ENCODE measurements at places on chromosomes 13 and 19.
A peak's percentile ranks its signal among the peaks of the same experiment; 100 is the strongest.

DNA sequence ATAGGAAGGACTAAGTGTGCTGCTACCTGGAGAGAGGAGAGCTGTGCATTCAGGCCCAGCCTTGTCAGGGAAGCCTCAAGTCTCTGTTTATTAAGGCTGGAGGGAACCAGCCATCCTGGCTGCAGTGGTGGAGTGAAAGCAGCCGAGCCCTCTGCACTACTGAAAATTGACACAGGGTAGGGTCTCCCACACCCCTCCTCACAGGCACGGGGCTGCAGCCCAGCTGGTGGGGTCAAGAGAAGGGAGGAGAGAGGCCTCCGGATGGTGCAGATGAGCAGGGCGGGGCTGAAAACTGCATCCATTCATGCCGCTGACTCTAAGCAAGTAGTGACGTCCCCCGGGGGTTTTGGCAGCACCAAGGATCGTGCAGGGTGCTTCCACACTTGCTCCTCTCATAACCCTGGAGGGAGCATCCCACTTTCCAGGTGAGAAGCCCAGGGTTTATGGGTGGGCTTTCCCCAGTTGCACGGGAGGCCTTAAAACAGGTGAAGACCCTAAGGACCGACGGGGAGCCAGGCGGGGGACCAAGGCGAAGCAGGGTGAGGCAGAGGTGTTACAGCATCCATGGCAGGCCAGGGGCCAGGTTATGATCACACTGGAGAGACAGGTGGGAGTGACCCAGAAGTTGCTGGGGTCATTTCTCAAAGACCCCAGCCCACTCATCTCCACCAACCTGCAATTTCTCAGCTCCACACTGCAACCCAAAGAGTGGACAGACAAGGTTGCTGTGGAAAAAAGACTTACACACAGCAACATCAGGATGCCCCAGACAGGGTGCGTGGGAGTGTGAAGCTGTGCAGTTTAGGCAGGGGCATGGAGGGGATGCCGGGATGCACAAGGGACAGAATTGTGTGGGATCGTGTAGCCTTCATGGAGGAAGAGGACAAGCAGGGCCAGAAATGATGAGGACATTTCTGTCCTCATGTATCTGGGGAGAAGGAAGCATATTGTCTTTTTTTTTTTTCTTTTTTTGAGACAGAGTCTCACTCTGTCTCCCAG, 36.8 kb downstream of the VSTM2B start:
- no peak for DNase-seq

GRCh38 chr13:24348797-24349515, 39.6 kb downstream of the C1QTNF9 start:
- no peak for DNase-seq

DNA sequence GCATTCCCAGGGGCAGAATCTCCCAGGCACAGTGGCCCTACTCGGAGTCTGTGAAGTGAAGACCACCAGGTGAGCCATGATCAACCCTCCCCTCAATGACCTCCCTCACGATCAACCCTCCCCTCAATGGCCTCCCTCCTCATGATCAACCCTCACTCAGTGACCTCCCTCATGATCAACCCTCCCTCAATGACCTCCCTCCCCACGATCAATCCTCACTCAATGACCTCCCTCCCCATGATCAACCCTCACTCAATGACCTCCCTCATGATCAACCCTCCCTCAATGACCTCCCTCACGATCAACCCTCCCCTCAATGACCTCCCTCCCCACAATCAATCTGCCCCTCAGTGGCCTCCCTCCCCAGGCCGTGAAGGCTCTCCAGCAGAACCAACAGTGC, 32.1 kb downstream of the SBNO2 start:
- DNase-seq, result no peak

GRCh38 chr19:33302175-33302973, at the start of gene CEBPA:
Gene CEBPA, minus strand, starts transcription at chr19:33302534. Its CDS starts 120 bp downstream, at chr19:33302414.
- peak; percentile 91 for DNase-seq

DNA sequence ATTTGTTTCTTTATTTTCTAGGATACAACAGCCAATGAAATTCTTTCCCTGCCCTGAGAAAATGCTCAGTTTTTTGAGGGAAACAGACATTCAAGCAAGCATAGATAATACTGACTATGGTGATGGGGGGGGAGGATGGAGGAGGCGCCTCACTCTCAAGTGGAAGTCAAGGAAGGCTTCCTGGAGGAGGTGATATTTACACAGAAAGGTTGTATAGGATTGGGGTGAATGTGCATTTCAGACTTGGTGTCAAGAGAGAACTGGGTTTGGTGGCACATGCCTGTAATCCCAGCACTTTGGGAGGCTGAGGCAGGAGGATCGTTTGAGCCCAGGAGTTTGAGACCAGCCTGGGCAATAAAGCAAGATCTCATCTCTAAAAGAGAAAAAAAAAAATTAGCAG, 12.2 kb upstream of the ADGRE1 start:
- DNase-seq, result no peak

DNA sequence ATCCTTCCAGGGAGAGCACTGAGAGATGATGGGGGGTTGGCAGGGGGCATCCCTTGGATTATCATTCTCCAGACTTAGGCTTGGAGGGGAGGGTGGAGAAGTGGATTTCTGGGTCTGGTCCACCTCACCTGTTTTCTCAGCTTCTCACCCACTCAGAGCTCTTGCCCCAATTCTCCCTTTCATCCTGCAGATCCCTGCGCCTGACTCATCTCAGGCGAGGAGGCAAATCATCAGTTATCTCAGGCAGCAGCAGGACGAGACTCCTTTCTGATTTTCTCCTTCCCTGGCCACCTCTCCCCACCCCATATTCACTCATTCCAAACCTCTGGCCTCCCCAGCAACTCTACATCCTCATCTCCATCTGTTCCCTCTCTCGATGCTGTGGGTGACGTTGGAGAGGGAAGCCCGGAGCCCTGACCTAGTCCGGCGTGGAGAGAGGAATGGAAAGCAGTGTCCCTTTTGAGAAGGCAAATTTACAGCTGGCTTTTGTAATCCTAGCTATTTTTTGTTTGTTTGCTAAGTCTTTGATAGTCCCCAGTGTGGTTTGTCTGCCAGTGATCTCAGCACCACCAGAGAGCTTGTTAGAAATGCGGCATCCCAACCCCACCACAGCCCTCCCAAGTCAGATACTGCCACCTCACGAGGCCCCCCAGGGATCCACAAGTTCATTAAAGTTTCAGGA, 24.0 kb upstream of the TPT1 start:
- DNase-seq, result no peak

DNA sequence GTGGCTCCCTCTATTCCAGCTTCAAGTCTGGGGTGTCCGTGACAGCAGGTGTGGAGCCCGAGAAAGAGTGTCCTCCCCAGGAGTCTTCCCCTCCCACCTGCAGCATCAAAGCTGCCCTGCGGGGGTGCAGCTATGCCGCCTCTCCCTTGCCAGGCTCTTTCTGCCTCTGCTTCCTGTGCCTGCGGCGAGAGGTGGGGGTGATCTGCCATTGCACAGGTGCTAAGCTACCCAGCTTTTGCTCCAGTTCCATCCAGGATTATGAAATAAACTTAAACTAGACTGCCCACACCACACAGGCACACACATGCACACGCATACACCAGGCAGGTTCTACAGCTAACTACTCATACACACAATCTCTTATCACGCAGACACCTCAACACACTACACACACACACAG, 104.7 kb upstream of the CLDN10 start:
- DNase-seq, result no peak

DNA sequence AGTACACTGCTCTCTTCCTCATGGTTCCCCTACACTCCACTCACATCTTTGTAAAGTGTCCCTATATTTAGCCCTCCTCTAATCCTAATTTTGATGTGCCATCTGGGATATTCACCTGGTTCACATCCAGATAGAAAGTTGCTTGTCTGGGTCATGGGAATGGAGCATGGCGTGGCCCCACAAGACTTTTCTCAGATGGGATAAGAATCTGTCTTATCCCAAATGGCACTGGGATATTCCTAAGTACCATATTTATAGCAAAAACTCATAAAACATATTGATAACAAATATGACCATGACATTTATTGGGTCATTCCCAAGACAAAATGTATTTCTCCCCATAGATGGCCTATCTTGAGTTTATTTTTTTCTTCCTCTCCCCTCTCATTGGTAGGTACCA, 49.5 kb upstream of the POMP start:
- no peak for DNase-seq

DNA sequence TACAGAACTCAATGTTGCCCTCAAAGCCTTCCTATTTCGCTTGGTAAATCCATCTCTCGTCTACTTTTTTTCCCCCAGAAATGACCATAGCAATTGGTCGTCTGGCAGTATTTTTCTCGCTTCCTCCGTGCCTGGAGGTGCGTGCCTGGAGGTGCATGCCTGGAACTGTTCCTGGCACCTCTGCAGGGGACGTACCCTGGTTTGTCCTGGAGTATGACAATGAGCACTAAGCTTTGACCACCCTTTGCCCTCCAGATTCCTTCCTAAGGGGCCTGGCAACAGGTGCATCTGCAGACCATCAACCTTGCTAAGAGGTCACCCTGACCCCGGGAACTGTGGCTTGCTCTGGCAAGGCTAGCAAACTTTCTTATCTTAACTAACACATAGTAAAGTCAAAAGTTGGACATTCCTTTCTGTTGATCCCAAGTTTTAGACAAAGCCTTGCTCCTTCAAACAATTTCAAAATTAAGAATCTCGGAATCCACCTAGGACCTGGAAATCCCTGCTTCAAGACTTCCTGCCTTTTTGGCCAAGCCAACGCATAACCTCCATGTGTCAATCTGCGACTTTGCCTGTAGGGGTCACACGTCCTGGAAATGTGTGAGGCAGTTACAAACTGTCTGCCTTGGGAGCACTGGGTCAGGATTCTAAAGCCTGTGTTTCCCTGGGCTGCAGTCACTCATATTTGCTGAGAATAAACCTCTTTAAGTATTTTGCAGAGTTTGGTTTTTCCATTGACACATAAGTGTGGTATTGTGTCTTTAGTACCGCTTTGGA, 28.8 kb upstream of the TUBGCP3 start:
- DNase-seq, result peak; percentile 58

DNA sequence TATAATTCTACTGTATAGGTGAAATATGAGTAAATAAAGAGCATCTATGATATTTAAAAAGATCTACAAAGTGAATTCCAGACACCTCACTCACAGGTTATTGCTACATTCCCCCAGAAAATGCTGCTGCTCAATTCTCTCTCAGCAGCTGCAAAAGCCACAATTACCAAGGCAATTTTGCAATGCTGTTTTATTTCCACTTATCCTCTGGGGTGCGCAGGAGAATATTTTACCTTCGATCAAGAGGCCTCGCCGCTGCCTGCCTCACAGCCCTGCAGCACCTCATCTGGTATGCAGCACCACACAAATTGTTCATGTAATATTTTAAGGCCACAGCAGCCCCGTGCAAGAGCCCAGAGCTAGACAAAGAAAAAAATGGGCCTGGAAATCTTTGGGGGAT, 333.2 kb downstream of the DNAJC15 start:
- DNase-seq, result no peak

DNA sequence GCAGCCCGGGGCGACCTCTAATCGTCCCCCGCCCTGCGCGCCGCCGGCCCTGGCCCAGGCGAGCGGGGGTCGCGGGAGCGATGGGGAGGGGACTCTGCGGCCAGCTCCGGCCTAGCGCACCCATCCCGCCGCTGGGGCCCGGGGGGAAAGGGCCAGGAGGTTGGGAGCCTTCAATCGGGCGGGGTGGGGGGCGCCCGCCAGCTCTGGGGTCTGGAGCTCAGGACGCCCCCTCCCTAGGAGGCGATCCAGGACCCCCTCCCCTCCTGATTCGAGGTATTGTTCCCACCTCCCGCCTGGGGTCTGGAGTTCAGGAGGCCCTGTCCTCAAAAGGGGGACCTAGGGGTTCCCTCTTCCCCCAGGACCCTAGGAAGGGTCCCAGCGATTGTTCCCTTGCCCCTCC, 430 bp downstream of the ZNF358 start:
- no peak for DNase-seq

DNA sequence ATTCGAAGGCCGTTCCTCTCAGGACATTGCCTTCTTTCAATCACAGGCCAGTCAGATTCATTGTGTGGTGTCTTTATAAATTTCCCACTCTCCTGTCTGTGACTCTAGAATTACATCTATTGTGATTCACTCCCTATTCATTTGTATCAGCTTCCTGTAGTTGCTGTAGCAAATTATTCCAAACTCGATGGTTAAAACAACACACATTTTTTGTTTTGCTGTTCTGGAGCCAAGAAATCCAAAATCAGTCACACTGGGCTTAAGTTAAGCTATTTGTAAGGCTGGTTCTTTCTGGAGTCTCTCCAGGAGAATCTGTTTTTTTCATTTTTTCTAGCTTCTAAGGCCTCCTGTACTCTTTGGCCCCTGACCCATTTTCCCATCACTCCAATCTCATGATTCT, 1487.0 kb upstream of the SLC10A2 start:
- DNase-seq, result no peak

DNA sequence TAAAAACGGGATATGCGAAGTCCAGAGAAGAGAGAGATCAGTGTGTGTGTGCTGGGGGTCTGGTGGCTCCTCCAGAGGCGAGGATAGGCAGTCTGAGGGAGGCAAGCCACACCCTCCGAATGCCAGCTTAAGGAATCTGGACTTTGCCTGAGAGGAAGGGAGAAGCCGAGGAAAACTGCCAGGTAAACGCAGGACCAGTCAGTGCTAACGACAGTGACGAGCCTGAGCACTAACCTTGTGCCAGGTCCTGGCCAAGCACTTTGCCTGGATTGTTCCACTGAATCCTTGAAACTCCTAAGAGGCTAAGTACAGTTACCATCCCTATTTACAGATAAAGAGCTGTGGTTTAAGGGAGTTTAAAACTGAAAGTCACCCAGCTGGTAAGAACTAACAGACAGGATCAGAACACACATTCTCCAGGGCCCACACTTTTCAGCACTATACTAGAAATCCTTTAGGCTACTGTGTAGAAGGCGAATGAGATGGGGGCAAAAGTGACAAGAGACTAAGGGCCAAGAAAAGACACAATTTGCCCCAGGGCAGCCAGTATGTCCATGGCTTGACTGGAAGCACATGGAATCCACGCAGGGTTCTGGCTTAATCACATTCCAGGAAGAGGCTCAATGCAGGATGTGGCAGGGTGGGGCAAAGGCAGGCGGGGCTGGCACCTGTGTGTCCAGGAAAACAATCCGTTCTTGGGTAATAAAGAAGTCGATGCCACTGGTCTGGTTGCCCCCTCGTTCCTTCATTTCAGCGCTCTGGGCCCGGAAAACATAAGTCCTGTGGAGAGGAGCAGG, 15.1 kb downstream of the SMG9 start:
- no peak for DNase-seq

DNA sequence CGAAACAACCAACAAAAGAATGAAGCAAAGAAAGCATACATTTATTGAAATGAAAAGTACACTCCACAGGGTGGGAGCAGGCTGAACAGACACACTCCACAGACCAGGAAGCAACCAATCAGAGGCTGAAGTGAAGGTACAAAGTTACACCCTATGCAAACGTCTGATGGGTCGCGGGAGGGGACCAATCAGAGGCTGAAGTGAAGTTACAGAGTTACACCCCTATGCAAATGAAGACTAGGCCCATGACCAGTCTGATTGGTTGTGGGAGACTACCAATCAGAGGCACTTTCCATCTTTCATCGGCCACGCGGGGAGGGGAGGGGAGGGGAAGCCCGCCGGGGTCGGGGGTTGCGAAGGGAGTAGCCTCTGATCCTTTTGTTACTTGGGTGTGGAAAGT, 12.4 kb upstream of the FBL start:
- DNase-seq, result peak; percentile 75

- DNase-seq, result no peak
Measured at GRCh38 chr13:93925990-93926389, 553.5 kb downstream of the DCT start.

Data from ecto neural progenitor cell (in vitro differentiated cells).